ENCODE measurements at places on chromosomes 2 and 18. TPM values are rescaled to one million over a fixed set of nuclear protein-coding genes. Genes with fewer than 3 reads are reported as not detected.

DNA sequence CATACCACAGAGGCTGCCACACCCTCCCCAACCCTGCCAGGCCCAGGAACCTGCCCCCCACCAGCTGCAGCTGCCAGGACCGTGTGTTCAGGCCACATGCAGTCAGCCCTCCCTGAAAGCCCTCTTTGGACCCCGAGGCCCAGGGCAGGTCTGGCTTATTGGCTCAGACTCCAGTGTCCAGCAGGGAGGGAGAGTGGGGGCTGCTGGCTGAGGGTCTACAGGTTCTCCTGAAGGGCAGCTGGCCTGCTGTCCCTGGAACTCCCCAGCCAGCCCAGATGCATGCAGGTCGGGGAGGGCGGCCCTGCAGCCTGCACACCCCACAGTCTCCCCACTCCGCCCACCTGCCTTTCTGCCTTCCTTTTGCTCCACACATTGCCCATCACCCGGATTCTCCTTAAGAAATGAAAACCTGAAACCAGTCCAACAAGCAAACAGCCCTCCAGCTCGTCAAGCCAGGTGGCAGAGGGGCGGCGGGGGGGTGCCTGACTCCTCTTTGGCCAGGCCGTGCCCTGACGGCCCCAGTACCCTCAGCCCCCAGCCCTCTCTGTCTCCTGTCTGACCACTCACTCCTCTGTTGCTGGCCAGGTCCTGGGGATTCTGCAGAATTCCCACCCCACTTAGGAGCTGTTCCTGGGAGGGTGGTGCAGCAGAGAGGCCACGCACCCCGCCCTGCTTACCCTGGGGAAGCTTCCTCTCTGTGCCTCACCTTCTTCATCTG, 18.0 kb downstream of the GPR35 start:
- no peak for DNase-seq

- no peak for DNase-seq
Observed at GRCh38 chr2:127360242-127360641, 27.5 kb downstream of the MAP3K2 start.

DNA sequence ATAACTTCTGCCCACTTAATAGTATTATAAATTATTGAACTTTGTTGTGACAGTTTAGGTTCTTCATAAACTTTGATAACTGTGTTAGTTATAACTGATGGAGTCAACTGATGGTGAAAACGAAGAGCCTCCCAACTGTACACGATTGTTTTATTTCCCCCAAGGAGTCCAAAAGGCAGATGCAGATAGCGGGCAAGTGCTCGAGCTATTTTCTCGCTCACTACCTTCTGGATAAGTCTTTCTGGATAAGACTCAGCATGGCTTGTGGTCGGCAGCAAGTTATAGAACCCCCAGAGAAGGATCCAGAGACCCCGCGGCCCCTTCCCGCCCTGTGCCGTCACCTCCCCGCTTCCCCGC, 517 bp downstream of the GCFC2 start:
- no peak for DNase-seq

DNA sequence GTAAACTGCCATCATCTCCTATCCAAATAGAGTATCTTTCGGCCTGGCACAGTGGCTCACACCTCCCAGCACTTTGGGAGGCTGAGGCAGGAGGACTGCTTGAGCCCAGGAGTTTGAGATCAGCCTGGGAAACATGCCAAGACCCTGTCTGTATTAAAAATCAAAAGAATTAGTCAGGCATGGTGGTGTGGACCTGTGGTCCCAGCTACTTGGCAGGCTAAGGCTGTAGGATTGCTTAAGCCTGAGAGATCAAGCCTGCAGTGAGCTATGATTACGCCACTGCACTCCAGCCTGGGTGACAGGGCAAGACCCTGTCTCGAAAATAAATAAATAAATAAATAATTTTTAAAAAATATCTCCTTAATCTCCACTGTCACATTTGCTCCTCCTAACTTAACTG, 14.7 kb upstream of the ARPC2 start:
- no peak for DNase-seq

- DNase-seq = peak; percentile 43
Observed at GRCh38 chr2:136116813-136117390, 1.0 kb downstream of the CXCR4 start.

DNA sequence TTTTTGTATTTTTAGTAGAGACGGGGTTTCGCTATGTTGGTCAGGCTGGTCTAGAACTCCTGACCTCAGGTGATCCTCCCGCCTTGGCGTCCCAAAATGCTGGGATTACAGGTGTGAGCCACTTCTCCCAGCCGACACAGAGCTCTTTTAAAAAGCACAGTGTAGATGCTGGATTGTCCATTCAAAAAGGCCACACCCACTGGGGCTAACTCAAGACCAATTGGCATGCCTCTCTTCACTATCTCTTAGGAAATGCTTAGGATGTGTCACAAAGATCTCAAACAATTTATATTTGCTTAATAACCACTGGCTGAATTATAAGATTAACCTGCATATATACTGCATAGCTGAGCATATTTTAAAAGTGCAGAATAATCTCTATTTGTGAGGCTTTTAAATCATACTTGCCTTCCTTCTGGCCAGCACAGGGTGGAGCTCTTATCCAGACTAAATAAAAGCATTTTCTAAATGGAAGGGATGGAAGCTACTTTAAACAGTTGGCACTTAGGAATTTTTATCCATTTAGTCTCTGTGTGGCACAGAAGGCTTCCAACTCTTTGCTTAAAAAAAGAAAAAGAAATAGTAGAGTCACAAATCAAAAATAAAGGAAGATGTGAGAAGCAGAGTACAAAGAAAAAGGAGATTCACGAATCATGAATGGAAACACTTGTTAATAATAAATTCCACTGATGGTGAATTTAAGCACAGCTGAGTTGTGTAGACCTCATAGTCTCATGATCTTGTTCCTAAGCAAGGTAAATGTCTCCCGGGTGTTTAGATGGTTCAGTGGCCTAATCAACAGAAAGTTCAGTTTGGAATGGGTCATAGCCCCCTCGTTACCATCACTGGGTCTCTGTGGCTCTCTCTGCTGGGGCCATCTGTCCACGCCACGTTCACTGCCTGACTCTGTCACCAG, 22.4 kb downstream of the CRYGD start:
- DNase-seq = no peak

SERPINB11 gene
- not detected for total RNA-seq

THSD7B gene
- total RNA-seq = 0.36 TPM

- no peak for DNase-seq
Observed at GRCh38 chr18:49608366-49609255, 46.8 kb downstream of the LIPG start.

- DNase-seq = no peak
Observed at GRCh38 chr2:46227022-46227421, 70.2 kb upstream of the EPAS1 start.

- no peak for DNase-seq
Observed at GRCh38 chr2:170313347-170313991, 135.5 kb downstream of the MYO3B start.

RNF103 gene
- 37.9 TPM for total RNA-seq

- DNase-seq = peak; percentile 50
Observed at GRCh38 chr2:208072250-208072892, 47.0 kb upstream of the PLEKHM3 start.

DNA sequence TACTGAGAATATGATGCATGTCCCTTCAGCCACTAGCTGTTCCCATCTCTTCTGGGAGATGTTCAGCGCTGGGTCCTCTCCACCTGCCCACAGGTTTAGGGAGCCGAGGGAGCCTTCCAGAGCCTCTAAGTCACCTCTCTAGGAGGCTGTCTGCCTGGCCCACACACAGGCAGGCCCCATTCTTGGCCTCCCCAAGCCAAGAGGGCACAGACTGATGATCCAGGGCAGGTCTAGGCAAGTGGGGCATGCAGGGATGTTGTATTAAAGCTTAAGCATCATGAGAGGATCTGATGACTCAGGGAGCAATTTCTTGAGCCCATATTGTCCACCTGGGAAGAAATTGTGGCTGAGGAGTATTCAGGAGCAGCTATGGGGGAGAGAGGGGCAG, 19.9 kb downstream of the TMSB10 start:
- DNase-seq = no peak

GRCh38 chr2:171124541-171124940, 36.2 kb downstream of the TLK1 start:
- DNase-seq = no peak

DNA sequence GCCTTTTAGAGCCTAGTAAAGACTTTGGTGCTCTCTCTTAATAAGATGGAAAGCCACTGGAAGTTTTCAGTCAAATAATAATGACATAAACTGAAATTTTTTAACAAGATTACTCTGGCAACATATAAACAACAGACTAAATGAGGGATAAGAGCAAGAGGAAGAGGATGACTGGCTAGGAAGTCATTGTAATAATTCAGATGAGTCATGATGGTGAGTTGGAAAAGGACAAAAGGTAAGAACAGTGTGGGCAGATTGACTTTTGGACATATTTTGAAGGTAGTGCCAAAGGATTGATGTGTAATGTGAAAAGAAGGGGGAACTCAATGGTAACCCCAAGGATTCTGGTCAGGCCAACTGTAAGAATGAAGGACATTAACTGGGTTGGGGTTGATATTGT, 310.3 kb downstream of the NOL4 start:
- DNase-seq = no peak

RAB10 gene
- 121 TPM for total RNA-seq

RAB17 gene
- total RNA-seq = 3.6 TPM

DNA sequence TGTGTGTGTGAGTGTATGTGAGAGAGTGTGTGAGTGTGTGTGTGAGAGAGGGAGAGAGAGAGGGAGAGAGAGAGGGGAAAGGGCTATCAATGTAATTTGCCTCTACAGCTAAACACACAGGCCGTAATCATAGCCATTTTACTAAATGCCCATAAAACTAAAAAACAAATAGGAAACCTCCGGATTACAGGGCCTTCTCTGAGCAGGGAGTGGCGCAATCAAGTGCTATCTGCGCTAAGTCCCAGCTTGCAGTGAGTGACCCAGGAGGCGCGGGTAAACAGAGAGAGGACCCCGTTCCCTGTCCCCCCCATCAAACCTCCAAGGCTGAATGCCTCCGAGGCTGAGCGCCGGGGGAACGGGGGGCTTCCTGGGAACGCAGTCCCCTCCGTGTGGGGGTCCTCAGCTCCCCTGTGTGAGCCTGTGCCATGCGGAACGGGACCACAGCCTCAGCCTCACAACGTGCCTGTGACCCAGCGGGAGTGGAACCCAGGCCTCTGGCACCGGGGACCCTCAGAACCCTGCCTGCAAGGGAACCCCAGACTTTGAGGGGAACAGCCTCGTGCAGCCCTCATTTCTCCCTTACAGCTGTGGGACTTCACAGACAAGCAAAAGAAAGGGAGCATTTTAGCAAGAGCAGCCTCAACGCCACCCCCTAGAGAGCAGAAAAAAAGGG, 54.7 kb upstream of the ID2 start:
- no peak for DNase-seq

- DNase-seq = no peak
Observed at GRCh38 chr2:126824663-126825062, 74.0 kb upstream of the TEX51 start.

MROH2A gene
- total RNA-seq = not detected

DNA sequence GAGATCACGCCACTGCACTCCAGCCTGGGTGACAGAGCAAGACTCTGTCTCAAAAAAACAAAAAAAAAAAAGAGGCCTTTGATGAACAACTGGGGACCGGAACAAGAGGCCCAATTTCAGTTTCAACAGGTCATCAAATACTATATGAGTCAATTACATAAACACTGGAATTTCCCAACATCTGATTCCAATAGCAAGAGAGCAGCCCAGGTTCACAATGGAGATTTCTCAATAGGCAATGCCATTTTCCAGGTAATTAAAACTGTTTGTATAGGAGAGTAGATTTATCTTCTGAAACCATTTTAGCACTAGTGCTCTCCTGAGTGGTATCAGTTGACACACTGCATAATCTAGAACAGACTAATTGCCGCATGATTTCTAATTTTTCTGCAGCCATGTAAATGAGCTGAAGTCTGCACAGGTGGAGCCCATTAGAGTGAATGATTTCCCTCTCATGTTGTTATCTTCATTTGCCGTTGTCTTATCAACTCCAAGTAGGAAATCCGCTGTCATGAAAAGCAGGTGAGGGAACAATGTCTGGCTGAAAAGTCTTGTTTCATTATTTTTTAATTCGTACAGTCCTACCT, 264.1 kb upstream of the MEIS1 start:
- no peak for DNase-seq

GRCh38 chr2:200702646-200703118, 109.0 kb upstream of the BZW1 start:
- no peak for DNase-seq

ATP6V1B1 gene
- total RNA-seq = not detected

CYRIA gene
- 5.1 TPM for total RNA-seq

GRCh38 chr2:100924122-100924519, 78.0 kb upstream of the RPL31 start:
- DNase-seq = no peak

- peak; percentile 61 for DNase-seq
Observed at GRCh38 chr2:178865146-178865936, 58.1 kb upstream of the TTN start.

GRCh38 chr18:28086670-28087552, 90.0 kb downstream of the CDH2 start:
- DNase-seq = peak; percentile 40

DNA sequence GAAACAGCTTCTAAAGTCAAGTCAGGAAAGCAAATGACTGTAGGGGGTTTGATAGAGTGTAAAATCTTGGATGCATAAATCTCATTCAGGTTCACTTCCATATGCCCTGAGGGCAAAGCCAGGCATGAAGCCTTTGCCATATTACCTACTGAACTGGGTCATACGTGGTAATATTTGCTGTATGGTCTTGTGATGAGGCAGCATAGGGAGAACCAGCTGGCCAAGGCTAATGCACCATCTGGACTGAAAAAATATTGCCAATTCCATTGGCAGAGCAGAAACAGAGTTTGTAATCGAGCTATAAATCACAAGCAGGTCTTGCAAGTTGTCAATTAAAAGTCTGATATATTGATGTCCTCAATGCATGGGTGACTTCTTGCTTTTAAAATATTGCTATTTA, 243.8 kb downstream of the ERBB4 start:
- DNase-seq = no peak

SPC25 gene
- total RNA-seq = not detected

IL36A gene
- not detected for total RNA-seq

DNA sequence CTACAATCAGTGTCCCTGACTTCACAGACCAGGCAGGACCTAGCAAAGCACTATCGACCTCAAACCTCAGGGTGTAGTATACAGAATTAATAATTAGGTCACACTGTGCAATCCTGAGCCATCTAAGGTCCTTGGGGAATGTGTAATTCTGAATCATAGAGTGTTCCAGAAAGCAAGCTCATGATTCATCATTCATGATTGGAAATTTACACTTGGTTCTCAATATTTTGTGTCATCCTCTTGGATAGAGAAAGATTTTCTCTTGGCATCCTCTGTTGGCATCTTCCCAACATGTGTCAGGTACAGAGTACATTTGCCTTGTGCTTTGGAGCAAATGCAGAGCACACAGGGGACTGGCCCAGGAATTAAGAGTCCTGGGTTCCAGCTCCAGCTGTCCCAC, 245.0 kb upstream of the NT5C1B start:
- DNase-seq = no peak

ZC3H8 gene
- total RNA-seq = 5.9 TPM

RAB11FIP5 gene
- total RNA-seq = 42.5 TPM

GRCh38 chr2:151063271-151063670, 198.4 kb downstream of the RBM43 start:
- DNase-seq = no peak

LINC00305 gene
- not detected for total RNA-seq

AQP12A gene
- not detected for total RNA-seq

GRCh38 chr18:47911877-47912276, 18.6 kb downstream of the SMAD2 start:
- DNase-seq = no peak

MBP gene
- 39.9 TPM for total RNA-seq

LRRC30 gene
- total RNA-seq = not detected

Data from heart left ventricle (tissue), 16 donors.